Activated CD8-positive, alpha-beta memory T cell treated with anti-CD3 and anti-CD28 coated beads, Interleukin-2, amount 10 ng/mL, durations not matched to agents 7 days and 5 days (primary cell): ENCODE measurements at places on chromosomes 5 and 9. TPM values are rescaled to one million over a fixed set of nuclear protein-coding genes. Genes with fewer than 3 reads are reported as not detected.

- H3K4me1 ChIP-seq, result no peaks in the 10 kb centered on the region
- no peak for DNase-seq
- no peak overlapping the region for H3K4me3 ChIP-seq
- H3K27me3 ChIP-seq, result peaks cover 11% of the 10 kb centered on the region
- H3K27ac ChIP-seq, result no peak overlapping the region
These were observed 107.4 kb downstream of the DAPK1 start for GRCh38 chr9:87604886-87605588.

DNA sequence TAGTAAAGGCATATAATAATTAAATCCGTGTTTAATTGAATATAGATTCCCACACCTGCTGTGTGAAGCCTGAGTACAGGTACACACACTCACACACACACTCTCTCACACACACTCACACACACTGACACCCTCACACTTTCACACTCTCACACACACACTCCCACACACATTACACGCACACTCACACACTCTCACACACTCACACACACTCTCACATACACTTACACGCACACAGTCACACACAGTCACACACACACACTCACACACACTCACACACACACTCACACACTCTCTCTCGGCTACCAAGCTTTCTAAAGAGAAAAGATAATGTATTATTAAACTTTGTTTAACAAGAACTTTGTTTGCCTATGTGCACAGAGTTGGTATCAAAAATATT is 195.1 kb upstream of the CTNND2 start:
- no peak for DNase-seq
- H3K27me3 ChIP-seq, result no peaks in the 10 kb centered on the region
- no peaks in the 10 kb centered on the region for H3K36me3 ChIP-seq
- H3K4me1 ChIP-seq, result no peaks in the 10 kb centered on the region
- no peak overlapping the region for H3K4me3 ChIP-seq

DNA sequence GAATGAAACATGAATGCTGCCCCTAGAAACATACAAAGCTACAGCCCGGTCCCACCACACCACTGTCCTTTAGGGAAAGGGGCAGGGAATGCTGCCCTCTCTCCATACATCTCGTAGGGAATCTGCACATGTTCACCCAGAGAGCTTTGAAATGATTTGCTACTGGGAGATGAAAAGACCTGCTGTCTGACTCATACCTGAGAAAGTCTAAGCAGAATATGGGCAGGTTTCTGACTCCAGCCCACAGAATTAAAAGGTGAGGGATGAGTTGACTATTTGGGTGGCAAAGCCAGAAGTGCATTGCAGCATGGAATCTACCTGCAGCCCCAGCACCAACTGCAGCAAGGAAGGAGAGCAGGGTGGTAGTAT is 297.9 kb downstream of the TLE1 start:
- H3K36me3 ChIP-seq, result no peaks in the 10 kb centered on the region
- DNase-seq, result no peak
- H3K4me3 ChIP-seq, result no peak overlapping the region
- H3K27ac ChIP-seq, result no peak overlapping the region

GRCh38 chr5:168263121-168263520 is 28.3 kb upstream of the WWC1 start:
- no peaks in the 10 kb centered on the region for H3K27me3 ChIP-seq
- no peaks in the 10 kb centered on the region for H3K36me3 ChIP-seq
- no peak overlapping the region for H3K4me3 ChIP-seq
- no peak overlapping the region for H3K27ac ChIP-seq

Gene INIP
- total RNA-seq, result 25.8 TPM

- H3K4me3 ChIP-seq, result no peak overlapping the region
- no peak overlapping the region for H3K27ac ChIP-seq
- no peak for DNase-seq
- H3K36me3 ChIP-seq, result no peaks in the 10 kb centered on the region
- H3K4me1 ChIP-seq, result no peaks in the 10 kb centered on the region
These were observed 147.3 kb downstream of the ACTL7B start for GRCh38 chr9:108708448-108708847.

Gene HRCT1
- not detected for total RNA-seq

DNA sequence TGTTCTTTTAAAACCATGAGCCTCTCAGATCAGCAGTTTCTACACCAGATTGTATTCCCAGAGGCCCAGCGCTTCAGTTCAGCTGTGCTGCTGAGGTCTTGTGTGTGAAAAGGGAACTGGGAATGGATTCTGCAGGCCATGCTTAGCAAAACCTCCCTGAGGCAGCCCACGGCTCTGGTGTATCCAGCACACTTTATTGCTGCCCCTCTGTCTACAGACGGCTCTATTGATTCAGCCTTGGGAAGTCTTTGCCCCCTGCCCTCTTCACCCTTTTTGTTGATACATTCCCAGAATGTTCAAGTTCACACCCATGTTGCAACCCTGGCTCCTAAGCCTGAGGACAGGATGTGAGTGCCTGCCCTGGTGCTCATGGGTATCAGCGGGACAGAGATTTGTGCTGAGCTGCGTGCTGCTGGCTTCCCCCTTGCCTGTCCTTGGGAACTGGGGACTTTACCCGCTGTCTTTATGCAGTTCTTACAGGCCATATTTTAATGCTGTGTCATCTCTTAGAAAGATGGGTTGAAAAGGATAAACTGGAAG is 37.3 kb downstream of the ARHGAP26 start:
- H3K36me3 ChIP-seq, result peaks cover 11% of the 10 kb centered on the region
- no peaks in the 10 kb centered on the region for H3K27me3 ChIP-seq
- no peak for DNase-seq

DNA sequence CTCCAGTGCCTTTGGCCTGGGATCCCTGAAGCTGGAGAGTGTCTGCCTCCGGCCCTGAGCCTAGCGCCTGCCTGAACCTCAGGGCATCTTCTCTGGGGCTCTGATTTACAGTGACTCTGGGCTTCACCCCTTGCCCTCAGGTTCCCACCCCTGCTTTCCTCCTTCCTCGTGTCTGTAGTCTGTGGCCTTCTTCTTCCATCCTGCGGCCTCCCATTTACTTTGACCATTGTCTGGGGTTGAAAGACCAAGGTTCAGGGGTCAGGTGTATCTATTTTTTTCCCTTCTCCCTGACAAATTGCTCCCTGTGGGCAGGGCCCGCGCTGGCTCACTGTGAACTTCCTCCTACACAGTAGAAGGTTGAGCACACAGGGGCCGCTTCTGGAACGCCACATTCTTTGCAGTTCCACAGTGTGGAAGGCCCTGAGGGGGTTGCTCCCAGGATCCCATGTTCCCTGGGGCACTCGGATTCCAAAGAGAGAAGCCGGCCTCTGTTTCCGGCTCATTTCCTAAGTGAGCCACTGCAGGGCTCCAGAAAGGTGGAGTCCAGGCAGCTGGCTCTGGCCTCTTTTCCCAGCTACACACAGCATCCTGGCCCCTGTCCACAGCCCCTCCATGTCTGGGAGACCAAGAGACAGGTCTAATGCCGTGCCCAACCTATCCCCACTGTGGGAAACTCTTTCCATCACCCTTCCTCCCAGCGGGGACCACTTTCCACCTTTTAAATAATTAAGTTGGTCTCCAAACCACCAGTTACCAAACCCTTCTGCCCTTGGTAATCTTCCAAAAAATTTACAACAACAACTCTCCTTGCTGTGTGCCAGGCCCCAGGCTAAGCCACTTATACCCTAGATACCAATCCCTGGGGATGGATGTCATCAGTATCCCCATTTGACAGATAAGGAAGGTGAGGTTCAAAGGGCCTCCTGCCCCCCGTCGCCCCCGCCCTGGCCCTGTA is 140.3 kb upstream of the IER5L start:
- no peaks in the 10 kb centered on the region for H3K36me3 ChIP-seq
- DNase-seq, result peak; percentile 37
- H3K27ac ChIP-seq, result no peak overlapping the region

Gene PRDM9
- total RNA-seq, result not detected

Gene PIP5KL1
- total RNA-seq, result 2.6 TPM

- H3K36me3 ChIP-seq, result no peaks in the 10 kb centered on the region
- DNase-seq, result no peak
- H3K4me1 ChIP-seq, result no peaks in the 10 kb centered on the region
- H3K27me3 ChIP-seq, result peaks cover 15% of the 10 kb centered on the region
- no peak overlapping the region for H3K4me3 ChIP-seq
These were observed 67.6 kb downstream of the HMCN2 start for GRCh38 chr9:130333041-130333711.

Gene IFNA16
- not detected for total RNA-seq

GRCh38 chr5:103244398-103244797 is 14.2 kb upstream of the MACIR start:
- H3K4me3 ChIP-seq, result no peak overlapping the region
- no peak overlapping the region for H3K27ac ChIP-seq
- no peak for DNase-seq
- H3K27me3 ChIP-seq, result peaks cover 68% of the 10 kb centered on the region

- no peak overlapping the region for H3K27ac ChIP-seq
- H3K4me1 ChIP-seq, result peaks cover 34% of the 10 kb centered on the region
- peaks cover 28% of the 10 kb centered on the region for H3K36me3 ChIP-seq
- no peaks in the 10 kb centered on the region for H3K27me3 ChIP-seq
These were observed 4.3 kb downstream of the GFM2 start for GRCh38 chr5:74762599-74762998.

DNA sequence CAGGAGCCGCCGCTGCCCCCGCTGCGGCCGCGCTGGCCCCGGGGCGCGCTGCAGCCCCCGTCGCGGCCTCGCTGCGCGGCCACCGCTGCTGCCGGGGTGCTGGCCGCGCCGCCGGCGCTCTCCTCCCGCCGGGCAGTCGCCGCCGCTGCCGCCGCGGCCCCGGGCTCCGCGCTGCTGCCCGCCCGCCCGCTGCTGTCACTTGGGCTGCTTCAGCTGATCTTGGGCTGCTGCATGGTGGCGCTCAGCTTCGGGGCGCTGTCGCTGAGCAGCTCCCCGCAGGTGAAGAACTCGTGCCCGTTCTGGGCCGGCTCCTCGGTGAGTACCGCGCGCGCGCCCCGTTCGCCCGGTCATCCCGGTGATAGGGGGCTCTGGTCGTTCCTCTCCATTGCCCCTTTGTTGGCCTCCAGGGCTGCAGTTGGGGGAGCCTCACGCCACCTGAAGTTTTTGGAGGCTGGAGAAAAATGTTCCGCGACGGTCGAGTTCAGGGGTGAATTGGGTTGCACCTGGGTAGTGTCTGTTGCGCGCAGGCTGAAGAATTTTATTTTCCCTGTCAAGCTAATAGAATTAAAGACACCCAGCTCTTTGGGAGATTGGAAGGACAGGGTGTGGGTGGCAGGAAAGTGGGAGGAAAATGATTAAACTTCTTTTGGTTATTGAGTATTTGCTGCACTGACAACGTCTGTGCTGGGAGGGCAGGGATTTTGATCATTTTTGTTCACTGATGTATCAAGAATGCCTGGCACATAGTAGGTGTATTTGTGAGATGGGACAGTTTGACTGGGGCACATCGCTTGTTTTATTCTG is 596 bp downstream of the ENTREP1 start:
- no peak overlapping the region for H3K27ac ChIP-seq
- no peaks in the 10 kb centered on the region for H3K36me3 ChIP-seq
- DNase-seq, result no peak
- peaks cover 4% of the 10 kb centered on the region for H3K4me1 ChIP-seq

Gene PLPP1
- 31.2 TPM for total RNA-seq
